ENCODE measurements at places on chromosomes 5 and 9.

GRCh38 chr5:61330341-61330844, 1.7 kb upstream of the ZSWIM6 start:
- DNase-seq = peak; percentile 68

GRCh38 chr9:77063645-77064285, 44.3 kb downstream of the FOXB2 start:
- peak; percentile 19 for DNase-seq

- DNase-seq = no peak
Measured at GRCh38 chr9:90942555-90942954, 140.9 kb downstream of the SYK start.

DNA sequence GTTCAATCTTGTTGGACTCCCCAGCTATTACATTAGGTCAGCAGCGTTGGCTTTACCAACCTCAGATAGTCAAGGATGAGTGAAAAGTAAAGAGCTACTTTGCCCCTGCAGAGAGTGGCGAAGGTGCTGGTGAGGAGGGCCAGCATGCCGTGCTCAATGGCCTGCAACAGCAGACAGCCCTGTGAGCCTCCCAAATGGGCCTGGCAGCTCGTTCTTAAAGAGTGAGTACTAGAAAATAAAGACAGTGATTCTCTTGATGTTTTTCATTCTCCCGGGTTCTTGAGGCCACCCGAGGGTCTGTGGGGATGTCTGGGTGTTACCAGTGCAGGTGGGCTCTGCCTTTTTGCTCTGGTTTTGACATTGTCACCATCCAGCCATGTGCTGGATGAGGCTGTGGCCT, 16.2 kb downstream of the GADD45G start:
- no peak for DNase-seq

DNA sequence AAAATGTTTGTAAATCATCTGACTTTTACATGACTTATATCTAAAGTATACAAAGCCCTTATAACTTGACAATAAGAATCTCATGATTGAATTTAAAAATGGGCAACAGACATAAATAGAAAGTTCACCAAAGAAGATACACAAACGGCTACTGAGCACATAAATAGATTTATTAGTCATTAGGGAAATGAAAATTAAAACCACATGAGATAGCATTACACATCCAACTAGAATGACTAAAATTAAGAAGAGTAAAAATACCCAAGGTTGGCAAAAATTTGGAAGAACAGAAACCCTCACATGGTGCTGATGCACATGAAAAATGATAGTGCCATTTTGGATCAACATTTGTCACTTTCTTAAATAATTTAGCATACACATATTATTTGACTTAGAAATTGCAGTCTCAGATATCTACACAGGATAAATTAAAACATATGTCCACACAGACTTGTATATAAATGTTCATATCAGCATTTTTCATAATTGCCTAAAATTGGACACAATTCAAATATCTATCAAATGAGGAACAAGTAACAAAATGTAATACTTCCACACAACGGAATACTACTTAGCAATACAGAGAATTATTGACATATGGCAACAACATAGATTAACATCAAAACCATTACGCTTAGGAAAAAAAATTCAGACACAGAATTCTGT, 359.1 kb upstream of the DAB2 start:
- DNase-seq = no peak

DNA sequence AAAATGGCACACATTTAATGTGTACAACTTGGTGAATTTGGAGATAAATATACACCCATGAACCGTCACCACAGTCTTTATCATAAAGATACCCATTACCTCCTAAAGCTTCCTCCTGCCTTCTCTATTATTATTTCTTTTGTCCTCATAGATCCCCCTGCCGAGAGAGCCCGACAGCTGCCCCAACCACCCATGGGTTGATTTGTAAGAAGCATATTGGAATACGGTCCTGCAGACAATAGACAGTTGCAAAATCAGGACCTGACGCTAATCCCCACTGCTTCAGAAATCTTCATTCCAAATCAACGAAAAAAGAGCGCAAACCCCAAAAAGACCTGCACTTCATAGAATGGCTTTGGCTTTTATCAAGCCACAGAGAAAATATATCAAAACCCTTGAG, 697.5 kb downstream of the SEMA5A start:
- no peak for DNase-seq

GRCh38 chr5:131321066-131321465, 57.2 kb downstream of the CDC42SE2 start:
- no peak for DNase-seq

DNA sequence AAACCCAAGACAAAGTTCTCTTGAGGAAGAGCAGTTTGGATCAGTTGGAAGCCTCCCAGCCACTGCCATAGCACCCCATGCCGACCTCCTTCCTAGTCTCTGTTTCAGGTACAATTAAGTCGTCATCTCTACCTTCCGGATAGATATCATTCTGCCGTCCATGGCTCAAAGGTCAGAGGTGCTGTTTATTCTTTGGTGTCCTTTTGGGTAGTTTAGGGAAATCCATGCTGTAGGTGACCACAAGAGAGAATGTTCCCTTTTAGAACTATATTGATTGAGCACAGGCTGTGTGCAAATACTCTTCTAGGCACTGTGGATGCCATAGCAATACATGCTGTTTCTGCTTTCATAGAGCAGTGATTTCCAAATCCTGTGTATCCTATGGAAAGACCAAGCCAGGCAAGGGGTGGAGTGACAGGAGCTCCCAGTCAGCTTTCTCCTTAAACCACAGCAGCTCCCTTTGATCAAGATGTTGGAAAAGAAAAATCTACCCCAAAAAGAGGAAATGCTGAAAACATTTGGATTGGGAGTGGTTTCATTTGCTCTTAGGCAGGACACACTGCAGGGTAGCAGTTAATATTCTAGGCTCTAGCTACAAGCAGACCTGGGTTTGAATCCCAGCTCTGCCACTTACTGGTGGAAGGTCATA, 127.9 kb downstream of the PALM2AKAP2 start:
- DNase-seq = no peak

- DNase-seq = no peak
Measured at GRCh38 chr5:179325296-179326031, 19.8 kb downstream of the ADAMTS2 start.

- DNase-seq = no peak
Measured at GRCh38 chr9:38529317-38529716, 91.1 kb downstream of the ANKRD18A start.

GRCh38 chr5:116446356-116447005, 128.1 kb downstream of the SEMA6A start:
- DNase-seq = no peak

- no peak for DNase-seq
Measured at GRCh38 chr9:129367287-129367686, 189.2 kb upstream of the IER5L start.

- no peak for DNase-seq
Measured at GRCh38 chr5:123046222-123046621, 9.7 kb upstream of the PPIC start.

- no peak for DNase-seq
Measured at GRCh38 chr5:143922718-143923117, 110.8 kb downstream of the HMHB1 start.

GRCh38 chr9:20996809-20997208, 34.6 kb downstream of the HACD4 start:
- DNase-seq = no peak

- DNase-seq = no peak
Measured at GRCh38 chr5:152092580-152092979, 167.9 kb upstream of the GLRA1 start.

DNA sequence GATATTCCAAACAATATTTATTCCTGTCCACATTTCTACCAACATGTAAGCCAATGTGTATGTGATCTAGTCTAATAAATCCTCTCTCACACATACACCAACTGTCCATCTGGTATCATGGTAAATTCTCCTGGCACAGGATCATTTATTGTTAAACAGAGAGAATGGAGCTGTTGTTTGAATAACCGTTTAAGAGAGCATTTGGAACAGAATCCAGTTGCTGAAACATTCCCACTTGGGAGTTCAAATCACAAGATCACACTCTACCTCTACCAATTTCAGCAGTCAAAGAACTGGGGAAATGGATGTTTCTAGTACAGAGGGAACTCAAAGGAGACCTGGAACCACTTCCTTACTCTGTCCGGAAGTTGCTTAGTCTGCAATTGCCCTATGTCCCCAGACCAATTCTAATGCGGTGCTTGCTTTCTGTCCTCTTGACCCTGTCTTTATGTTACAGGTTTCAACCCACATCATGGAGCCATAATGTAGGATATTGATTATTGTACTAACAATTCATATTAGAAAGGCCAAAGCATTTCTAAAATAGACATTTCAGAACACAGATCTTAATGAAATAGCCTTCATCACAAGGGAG, 488.4 kb downstream of the SEMA5A start:
- DNase-seq = no peak

DNA sequence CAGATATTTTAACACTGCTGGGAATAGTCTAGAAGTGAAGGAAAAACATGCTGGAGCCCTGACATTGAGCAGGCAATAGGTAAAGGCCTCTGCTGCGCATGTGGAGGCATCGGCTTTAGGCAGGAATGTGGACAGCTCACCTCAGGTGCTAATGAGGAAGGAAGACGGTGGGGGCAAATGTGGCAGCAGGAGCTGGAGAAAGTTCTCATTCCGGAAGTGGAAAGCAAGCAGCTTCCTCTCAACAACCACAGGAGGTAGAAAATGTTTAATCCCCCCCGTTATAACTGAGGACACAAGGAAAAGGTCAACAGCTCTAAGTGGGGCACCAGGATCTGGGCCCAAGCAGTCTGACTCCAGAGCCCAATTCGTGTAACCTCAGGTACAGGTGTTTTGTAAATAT, 7.6 kb upstream of the RPS14 start:
- DNase-seq = no peak

DNA sequence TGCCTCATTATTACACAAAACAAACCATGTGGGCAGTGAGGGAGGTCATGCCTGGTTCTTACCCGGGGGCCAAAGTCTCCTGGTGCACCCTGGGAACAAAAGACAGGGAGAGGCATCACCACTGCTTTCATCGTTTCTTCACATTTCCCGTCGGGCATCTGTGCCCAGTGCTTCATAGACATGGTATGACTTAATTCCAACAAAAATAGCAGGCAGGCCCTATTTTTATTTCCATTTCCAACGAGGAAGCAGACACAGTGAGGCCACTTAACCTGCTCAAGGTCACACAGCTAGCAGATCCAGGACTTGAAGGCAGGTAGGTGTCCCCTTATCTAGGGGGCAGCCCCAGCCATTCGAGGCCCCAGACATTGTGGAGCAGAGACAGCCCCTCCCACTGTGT, 34.6 kb upstream of the PHYKPL start:
- no peak for DNase-seq

GRCh38 chr9:77896938-77897667, 134.5 kb downstream of the GNAQ start:
- DNase-seq = peak; percentile 22

DNA sequence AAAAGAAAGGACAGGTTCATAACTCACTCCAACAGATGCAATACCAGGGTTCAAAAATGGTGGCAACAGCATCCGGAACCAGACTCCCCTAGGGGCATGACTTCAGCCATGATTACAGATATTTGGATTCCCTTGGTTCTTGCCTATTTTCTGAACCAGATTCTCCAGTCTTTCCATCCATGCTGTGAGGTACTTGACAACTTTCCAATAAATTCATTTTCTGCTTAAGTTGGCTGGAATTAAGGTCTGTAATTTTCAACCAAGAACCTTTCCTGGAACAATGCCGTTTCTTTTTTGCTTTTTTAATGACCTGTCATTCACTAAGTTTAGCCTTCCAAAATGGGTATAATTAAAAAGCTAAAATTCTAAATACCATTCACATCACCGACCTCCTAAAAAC, 52.2 kb downstream of the SCAI start:
- no peak for DNase-seq

DNA sequence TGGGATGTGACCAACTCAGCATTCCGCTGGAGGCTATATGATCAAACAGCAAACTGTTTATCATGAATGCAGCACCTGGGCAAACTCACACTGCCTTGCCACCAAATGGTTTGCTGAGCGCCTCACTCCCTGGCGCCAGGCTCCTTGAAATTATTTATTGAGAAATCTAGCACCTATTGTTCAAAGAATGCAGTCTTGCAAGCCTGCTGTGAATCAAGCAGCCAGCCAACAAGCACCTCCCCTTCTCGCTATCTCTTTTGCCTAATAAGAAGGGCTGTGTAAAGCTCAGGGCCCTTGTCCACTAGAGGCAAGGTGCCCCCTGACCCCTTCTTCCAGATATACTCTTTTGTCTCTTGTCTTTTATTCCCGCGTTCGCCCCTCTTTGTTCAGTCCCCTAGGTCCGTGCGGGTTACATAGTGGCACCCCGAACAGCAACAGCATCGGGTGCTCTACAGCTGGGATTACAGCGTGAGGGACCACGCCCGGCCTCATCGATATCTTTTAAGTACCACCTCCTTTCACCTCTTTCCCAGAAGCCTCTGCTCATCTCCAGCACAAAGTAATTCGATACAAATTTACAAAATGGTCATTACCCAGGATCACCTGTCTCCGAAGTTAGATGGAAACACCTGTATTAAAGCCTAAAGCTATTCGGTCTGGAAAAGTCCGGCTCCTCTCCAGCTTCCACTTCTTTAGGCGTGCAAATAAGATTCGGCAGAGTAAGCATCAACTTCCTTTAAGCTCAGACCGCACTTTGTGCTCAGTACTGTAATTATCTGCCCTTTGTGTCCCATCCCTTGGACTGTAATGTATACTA, 896 bp downstream of the RIGI start:
- DNase-seq = no peak

- DNase-seq = peak; percentile 62
Measured at GRCh38 chr5:100827481-100827889, 75.6 kb downstream of the ST8SIA4 start.

- DNase-seq = peak; percentile 67
Measured at GRCh38 chr5:42566652-42567295, 143.5 kb downstream of the GHR start.

DNA sequence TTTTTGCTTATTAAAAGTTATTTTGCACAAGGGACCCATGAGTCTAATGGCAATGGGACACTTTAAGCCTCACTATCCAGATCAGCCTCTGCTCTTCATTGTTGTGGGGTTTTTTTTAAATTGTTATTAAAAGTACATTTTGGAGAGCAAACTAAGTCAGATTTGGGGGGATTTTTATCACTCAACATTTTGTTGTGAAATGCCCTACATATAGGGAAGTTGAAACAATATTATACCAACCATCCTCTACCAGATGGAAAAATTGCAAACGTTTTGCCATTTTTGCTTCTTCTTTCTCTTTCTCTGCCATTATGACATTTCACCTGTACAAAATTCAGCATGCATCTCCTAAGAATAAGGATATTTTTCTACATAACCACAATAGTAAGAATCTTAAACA, 75.3 kb downstream of the SLC1A3 start:
- no peak for DNase-seq

- DNase-seq = no peak
Measured at GRCh38 chr9:74557571-74557970, 60.4 kb downstream of the RORB start.
